Calu3 (cell line): ENCODE measurements at places on chromosomes 11 and 22.
A peak's percentile ranks its signal among the peaks of the same experiment; 100 is the strongest.

DNA sequence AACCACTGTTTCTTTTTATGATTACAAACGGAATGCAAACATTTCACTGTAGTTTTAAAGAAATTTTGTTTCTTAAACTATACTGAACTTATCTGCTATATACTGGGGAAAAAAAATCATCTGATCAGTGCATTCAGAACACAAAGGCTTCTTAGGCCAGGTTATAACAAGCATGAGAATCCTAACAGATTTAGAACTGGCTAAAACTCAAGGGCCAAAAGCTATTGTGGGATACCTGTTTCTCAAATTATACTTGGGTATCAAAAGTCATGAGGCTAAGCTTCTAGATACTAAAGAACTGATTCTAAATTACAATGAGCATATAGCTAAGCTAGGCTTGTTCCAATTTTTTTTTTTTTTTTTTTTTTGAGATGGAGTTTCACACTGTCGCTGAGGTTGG, 29.7 kb upstream of the CHRNA10 start:
- H3K27me3 ChIP-seq: no peaks in the 10 kb centered on the region
- no peak overlapping the region for H3K4me3 ChIP-seq
- no peak for DNase-seq
- H3K4me1 ChIP-seq: no peaks in the 10 kb centered on the region
- peaks cover 51% of the 10 kb centered on the region for H3K36me3 ChIP-seq
- H3K27ac ChIP-seq: no peak overlapping the region

GRCh38 chr22:19807161-19807913, 46.8 kb downstream of the TBX1 start:
- H3K4me3 ChIP-seq: no peak overlapping the region
- no peak for DNase-seq
- H3K27me3 ChIP-seq: no peaks in the 10 kb centered on the region
- peaks cover 19% of the 10 kb centered on the region for H3K4me1 ChIP-seq
- peaks cover 18% of the 10 kb centered on the region for H3K36me3 ChIP-seq
- no peak overlapping the region for H3K27ac ChIP-seq

DNA sequence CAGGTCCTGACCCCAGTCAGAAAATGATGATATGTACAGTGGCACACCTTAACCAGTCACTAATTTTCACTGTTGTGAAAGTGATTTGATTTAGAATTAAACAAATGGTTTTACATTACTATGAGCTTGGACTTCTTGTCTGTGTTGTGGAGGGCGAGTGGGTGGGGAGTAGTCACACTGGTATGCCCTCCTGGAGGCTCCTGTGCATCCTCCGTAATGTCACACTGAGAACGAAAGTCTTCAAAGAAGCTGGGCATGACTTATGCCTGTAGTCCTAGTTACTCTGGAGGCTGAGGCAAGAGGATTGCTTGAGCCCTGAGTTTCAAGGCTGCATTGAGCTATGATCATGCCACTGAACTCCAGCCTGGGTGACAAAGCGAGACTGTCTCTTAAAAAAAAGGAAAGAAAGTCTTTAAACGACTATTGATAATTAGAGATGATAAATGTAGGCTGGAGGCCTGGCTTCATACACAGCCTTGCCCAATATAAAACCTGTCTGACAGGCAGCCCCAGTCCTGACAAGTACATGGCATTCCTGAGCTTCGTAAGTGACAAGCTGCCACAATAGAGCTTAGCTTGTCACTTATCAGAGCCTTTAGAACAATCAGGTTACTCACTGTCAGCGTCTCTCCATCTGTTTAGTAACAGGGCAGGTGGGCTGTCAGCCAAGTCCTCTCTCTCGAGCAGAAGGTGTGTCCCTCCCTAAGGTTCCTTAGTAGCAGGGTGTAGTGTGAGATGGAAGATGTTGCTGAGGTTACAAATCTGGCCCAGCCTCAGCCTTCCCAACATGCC, 5.0 kb upstream of the LIMK2 start:
- peak; percentile 77 for DNase-seq
- H3K27me3 ChIP-seq: no peaks in the 10 kb centered on the region
- H3K4me1 ChIP-seq: peaks cover 40% of the 10 kb centered on the region
- H3K36me3 ChIP-seq: peaks cover 22% of the 10 kb centered on the region
- H3K27ac ChIP-seq: peak overlapping the region; percentile 67
- H3K4me3 ChIP-seq: no peak overlapping the region

DNA sequence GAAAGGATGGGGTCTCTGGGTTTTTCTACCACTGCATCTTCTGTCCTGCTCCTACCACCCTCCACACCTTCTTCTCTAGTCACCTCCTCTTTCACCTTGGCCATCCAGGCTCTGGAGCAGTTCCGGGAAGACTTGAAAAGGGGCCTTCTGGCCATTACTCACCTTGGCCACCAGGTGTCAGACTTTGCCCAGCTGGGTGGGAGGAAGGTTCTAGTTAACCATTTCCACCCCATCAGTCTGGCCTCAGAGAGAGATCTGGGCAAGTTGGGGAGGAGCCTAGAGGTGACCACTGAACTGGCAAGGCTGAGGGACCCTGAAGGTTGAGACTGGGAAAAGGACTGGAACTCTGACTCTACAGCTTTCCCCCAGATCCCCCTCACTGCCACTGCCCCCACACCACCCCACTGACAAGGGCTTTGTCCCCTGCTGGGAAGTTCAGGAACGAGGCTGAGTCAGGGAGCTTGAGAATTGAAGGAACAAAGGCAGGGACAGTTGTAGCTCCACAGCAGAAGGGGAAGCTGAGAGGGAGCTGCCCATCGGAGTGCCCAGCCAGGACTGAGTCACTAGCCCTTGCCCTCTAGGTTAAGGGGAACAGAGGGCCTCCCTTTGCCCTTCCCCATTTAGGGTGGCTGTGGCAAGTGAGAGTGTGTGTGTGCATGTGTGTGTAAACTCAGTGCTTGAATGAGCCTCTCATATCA, 3.7 kb upstream of the POLD4 start:
- no peaks in the 10 kb centered on the region for H3K27me3 ChIP-seq
- peak overlapping the region; percentile 43 for H3K4me3 ChIP-seq

DNA sequence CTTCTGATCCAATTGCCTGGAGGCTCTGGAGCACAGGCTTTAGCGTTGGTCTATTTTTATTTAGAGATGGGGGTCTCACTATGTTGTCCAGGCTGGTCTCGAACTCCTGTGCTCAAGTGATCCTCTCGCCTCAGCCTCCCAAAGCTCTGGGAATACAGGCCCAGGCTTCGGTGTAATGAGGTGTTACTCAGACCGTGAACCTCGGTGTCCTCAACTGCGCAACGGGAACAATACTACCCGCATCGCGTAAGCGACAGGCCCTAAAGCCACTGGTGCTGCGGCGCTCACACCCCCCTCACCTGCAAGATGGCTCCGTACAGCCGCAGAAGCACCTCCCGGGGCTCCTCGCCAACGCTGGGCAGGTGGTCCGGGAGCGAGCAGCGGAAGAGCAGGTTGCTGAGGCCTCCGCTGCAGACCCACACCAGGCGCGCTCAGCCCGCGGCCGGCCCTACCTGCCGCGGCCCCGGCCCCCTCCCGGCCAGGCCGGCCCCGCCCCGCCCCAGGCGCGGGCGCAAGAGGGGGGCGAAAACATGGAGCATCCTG, 628 bp downstream of the CHKB start:
- H3K27me3 ChIP-seq: no peaks in the 10 kb centered on the region
- no peak for DNase-seq
- peak overlapping the region; percentile 90 for H3K27ac ChIP-seq
- H3K36me3 ChIP-seq: peaks cover 67% of the 10 kb centered on the region
- H3K4me3 ChIP-seq: peak overlapping the region; percentile 97
- no peaks in the 10 kb centered on the region for H3K4me1 ChIP-seq

DNA sequence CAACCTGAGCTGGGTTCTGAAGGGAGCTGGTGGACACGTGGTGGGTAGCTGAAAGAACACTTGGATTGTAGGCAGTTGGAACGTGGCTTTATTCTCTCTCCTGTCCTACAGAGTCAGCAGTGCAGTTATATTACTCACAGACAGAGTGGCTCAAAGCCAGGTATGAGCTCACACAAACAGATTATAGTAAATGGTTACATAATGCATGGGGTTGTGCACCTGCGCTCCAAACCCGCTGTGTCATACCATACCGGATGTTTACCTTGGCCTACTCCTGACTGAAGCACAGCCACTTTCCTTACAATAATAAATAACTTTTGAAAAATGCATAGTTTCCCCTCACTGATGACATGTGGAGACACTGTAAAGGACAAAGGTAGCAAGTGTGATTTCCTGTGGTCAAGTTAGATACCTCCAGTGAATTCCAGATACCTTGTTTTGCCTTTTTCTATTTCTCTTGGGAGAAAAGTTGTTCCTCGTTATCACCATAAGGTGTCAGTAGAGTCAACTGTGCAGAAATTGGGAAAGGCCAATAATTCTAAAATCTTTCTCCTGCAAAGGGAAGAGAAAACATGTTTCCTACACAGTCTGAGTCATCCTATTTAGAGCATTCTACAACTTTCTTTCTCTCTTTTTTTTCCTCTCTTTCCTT, 13.5 kb downstream of the MS4A6A start:
- H3K4me1 ChIP-seq: peaks cover 80% of the 10 kb centered on the region
- peak overlapping the region; percentile 81 for H3K27ac ChIP-seq
- H3K27me3 ChIP-seq: no peaks in the 10 kb centered on the region
- DNase-seq: peak; percentile 90

DNA sequence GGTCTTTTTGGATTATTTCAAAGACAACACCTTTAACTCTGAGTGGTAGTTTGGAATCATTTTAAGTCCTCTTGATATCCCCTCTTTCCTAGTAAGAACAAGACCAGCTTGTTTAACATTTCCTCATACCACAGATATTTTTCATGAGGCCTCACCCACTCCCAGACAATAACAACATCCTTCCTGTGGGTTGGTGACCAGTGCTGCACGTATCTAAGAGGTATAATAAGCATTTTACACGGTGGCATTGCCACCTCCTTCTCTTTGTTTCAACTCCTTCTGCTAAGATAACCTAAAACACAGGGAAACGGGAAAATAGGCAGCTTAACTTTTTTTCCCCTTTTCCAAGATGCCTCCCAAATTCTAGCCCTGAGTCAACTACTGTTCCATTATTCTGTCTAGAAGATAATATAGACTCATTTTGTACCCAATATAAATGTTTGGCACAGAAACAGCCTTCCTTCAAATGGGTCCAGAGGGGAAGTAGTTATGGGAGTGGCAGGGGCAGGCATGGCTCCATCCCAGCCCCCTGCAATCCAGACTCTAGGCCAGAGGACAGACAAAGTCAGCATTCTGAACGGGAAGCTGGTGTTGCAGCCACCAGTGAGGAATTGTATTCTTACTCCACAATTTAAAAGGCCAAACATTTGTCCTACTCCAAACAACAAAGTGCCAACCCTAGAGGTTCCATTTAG, 28.5 kb downstream of the MAML2 start:
- peaks cover 68% of the 10 kb centered on the region for H3K4me1 ChIP-seq
- H3K36me3 ChIP-seq: peaks cover 20% of the 10 kb centered on the region
- H3K27ac ChIP-seq: peak overlapping the region; percentile 97
- H3K27me3 ChIP-seq: no peaks in the 10 kb centered on the region
- DNase-seq: peak; percentile 57
- H3K4me3 ChIP-seq: peak overlapping the region; percentile 54
